HepG2 (cell line): ENCODE measurements at places on chromosomes 7 and 10.
A peak's percentile ranks its signal among the peaks of the same experiment; 100 is the strongest.

DNA sequence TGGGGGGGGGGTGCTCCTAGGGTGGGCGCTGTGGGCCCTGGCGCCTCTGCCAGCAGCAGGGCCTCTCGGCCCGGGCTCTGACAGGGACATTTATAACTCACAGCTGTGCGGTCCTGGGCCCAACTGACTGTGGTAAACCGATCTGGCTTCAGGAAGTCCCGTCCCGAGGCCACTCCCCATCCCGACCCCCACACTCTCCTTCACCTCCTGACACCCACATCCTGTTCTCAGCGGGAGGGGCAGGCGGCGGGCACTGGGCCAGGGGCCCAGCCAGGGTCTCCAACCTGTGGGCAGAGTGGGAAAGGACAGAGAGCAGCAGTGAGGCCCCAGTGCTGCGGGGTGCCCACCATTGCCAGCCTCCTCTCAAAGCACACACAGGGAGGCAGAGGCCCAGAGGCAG is 69.1 kb downstream of the ZMIZ1 start:
- DNase-seq: no peak

- no peak for DNase-seq
Observed at GRCh38 chr7:21028599-21028998, 241.9 kb upstream of the SP8 start.

GRCh38 chr10:24449321-24449740 is 240.4 kb downstream of the KIAA1217 start:
- no peak for DNase-seq

- no peak for DNase-seq
Observed at GRCh38 chr10:66167816-66168215, 758.0 kb upstream of the LRRTM3 start.

GRCh38 chr7:136000288-136000913 is 23.2 kb upstream of the MTPN start:
- DNase-seq: peak; percentile 9

- no peak for DNase-seq
Observed at GRCh38 chr7:140857048-140857447, 67.7 kb downstream of the BRAF start.

- no peak for DNase-seq
Observed at GRCh38 chr10:27660268-27660667, 85.4 kb downstream of the MKX start.

GRCh38 chr10:119116326-119116951 is 12.5 kb downstream of the DENND10 start:
- peak; percentile 54 for DNase-seq

DNA sequence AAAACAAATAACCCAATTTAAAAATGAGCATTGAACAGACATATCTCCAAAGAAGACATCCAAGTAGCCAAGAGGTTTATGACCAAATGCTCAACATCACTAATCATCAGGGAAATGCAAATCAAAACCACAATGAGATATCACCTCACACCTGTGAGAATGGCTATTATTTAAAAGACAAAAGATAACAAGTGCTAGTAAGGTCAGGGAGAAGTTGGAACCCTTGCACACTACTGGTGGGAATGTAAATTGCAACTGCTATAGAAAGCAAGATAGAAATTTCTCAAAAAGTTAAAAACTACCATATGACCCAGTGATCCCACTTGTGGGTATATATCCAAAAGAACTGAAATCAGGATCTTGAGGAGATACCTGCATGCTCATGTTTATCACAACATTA is 49.5 kb downstream of the SGMS1 start:
- no peak for DNase-seq

- no peak for DNase-seq
Observed at GRCh38 chr7:42763137-42763551, 148.7 kb downstream of the C7orf25 start.

GRCh38 chr7:77226357-77226839 is 26.8 kb upstream of the FGL2 start:
- DNase-seq: no peak

- no peak for DNase-seq
Observed at GRCh38 chr7:20783700-20784387, 2.8 kb downstream of the SP8 start.

- no peak for DNase-seq
Observed at GRCh38 chr10:42975005-42975493, 101.8 kb upstream of the RET start.

DNA sequence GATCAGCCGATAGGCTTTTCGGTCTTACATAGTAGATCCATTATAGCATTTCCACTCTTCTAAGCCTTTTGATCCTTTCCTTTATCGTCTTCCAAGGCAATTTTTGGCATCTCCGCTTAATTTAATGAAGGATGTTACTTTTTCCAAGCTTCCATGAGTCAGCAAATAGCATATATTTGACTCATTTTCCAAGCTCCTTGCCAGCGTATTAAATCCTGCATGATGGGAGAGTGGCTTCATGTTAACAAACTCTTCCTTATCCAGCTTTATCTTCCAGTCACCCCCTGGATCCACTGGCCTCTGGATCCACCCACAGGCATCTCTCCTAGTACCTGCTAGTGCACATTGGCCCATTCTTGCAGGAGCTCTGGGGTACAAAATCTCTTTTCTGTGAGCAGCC is 13.0 kb downstream of the OR9A2 start:
- no peak for DNase-seq

DNA sequence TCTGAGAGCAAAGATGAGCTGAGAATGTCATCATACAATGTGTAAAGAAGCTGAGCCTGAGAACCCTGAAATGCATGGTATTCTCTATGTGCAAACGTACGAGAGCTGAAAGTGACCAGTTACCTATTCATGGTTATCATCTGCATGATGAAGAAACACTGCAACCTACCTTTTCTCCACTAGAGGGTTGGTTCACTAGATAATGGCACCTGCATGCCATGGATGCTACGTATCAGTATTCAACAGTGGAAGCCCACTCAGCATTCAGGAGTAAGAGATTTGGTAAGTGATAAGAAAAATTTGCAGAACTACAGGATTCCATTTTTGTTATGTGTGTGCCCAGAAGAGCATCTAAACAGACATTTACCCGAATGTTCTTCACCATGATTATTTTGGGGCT is 145.4 kb downstream of the PTPRN2 start:
- DNase-seq: peak; percentile 27

GRCh38 chr10:80413271-80413996 is 5.1 kb downstream of the PRXL2A start:
- DNase-seq: no peak

DNA sequence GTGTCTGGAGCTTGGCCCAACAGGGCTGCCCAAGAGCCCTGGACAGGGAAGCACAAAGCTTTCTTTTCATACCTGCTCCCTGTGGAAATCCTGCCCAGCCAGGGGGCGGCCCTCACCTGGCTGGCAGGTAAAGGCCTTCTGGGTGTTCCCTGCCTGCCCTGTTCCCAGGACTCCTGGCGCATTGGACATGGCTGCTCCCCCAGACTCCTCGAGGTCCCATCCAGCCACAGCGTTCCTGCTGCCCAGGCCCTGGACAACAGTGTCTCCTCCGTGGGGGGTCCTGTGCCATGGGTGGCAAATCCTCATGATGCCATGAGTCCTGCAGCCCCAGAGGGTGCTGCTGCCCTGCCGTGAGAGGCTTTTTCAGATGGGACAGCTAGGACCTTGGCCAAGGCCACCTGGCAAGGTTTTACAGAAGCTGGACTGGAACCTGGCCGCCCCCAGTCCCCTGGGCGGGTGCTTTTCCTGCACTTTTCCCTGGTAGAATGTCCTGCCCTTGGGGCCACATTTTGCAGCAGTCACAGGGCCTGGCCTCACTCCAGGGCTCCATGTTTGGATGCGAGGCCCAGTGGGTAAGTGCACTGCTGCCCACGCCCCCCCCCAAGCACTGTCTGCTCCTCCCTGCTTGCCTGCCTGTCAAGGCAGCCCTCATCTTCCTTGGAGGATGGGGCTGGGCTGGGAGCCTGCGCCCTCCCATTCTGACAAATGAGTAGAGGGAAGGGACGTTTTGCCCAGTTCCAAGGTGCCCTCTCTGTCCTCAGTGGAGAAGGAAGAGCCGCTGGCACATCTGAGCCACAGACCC is 60.7 kb downstream of the LHPP start:
- no peak for DNase-seq

GRCh38 chr10:99374526-99374925 is 45.4 kb downstream of the CNNM1 start:
- no peak for DNase-seq

GRCh38 chr10:28719789-28720436 is 42.6 kb downstream of the BAMBI start:
- DNase-seq: peak; percentile 53

DNA sequence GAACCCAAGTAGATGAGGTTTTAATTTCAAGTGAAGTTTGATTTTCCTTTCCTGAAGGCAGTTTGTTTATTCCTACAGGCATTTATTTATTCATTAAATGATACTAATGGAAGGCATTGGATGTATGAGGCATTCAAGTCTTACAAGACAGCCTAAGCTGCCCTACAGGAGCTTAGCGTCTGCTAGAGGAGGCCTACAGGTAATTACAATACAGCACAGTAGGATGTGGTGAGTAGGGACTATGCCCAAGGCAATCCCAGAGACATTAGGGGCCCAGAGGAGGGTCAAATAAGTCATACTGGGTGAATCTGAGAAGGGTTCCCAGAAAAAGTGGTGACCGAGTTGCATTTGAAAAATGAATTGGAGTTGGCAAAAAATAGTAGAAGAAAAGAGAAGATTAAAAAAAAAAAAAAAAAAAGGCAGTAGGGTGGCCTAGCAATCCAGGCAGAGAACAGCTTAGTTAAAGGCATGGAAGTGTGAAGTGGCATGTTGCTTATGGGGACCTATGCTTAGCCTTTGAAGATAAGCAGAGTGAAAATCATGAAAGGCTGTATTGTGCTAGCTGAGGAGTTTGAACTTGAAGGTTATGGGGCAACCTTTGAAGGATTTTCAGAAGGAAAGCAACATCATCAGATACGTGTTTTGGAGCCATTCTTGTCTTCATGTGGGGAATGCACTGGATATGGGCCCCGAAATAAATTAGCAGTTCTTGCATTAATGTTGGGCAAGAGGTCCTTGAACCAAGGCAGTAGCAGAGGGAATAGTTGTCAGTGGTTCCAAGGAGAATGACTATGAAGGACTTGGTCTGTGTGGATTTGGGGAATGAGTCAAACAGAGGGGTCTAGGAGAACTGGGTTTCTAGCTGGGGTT is 65.5 kb downstream of the SNX10 start:
- DNase-seq: no peak

DNA sequence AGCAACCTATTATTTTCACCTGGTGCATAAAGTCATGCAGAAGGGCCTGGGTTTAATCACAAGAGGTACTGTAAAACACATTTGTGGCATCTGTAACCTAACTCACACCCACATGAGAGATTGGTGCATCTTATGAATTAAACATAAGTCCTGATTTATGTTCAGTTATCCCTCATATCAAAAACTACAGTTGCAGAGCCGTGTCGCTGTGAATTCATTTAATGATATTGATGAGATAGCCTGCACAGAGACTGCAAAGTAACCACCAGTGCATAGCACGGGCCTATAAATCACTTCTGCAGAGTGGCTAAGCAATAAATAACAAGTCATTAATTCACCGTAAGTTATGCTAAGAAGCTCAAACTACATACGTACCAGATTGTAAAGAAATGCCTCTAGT is 178.2 kb downstream of the RELN start:
- no peak for DNase-seq

DNA sequence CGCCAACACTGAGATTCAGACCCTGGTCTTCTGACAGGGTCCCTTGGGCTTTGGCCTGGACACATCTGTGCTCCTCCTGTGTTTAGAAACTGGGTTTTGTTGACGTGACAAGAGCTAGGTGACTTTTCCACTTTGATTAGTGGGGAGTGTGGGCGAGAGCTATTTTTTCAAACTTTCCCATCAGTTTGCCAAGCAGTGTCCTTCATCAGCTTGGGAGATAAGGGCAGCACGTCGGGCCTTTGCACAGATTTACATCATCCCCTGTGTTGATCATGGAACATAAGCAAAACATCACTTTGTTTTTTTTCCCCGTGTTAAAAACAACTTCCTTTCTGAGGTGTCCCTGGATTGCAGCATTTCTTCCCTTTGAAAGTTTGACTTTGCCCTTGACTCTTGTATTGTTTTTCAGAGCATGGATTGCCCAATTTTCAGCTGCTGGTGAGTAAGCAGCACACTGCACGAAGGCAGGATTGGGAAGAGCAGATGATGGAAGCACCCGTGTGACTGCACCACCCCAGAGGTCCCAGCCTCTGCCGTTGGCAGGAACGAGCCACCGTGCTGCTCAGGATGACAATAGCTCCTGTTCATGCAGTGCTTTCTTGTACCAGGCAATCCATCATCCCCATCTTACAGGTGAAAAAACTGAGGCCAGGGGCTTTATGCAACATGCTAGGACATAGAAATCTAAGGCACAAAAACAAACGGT is 6.4 kb upstream of the IGFBP1 start:
- DNase-seq: peak; percentile 98

DNA sequence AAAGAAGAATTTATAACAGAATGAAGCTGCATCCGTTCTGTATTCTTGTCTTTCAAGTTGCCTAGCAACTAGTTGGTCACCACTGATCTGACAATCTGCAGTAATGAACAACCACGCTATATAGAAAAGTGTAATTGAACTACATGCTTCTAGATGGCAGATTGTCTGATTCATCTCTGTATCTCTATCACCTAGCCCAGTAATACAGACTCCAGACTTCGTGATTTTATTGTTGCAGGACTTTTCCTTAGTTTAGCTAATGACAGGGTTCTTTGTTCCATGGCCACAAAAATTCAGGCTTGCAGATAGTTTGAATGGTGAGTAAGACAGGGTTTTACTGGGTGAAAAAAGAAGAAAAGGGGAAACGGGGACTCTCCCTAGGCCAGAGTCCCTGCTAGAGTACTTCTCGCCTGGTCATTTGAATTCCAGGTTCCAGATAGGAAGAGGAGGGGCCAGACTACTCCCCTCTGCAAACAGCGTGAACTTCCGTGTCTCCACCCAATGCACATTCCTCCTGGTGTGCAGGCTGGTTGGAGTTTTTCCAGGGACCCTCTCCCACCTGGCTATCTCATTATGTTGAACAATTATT is 45.9 kb downstream of the COL1A2 start:
- DNase-seq: peak; percentile 68

- DNase-seq: no peak
Observed at GRCh38 chr7:85172530-85172941, 14.3 kb downstream of the SEMA3D start.

DNA sequence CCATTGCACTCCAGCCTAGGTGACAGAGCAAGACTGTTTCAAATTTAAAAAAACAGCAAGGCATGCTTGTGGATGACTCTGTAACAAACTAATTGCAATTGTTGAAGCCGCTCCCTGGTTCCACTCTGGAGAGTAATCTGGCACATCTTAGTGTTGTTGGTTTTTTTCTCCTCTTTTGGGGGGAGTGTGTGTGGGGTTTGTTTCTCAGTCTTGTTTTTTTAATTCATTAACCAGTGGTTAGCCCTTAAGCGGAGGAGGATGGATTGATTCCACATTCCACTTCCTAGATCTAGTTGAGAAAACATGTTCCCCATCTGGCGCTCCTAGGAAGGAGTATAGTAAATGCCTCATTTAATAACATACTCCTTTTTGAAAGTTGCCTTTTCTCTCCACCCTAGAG is 8.6 kb upstream of the ZNF713 start:
- no peak for DNase-seq

GRCh38 chr10:124245191-124245590 is 151.8 kb upstream of the CHST15 start:
- DNase-seq: no peak

- no peak for DNase-seq
Observed at GRCh38 chr7:148114804-148115203, 475.8 kb upstream of the C7orf33 start.
